D721Med (cell line): ENCODE measurements at places on chromosomes 16 and 17.

DNA sequence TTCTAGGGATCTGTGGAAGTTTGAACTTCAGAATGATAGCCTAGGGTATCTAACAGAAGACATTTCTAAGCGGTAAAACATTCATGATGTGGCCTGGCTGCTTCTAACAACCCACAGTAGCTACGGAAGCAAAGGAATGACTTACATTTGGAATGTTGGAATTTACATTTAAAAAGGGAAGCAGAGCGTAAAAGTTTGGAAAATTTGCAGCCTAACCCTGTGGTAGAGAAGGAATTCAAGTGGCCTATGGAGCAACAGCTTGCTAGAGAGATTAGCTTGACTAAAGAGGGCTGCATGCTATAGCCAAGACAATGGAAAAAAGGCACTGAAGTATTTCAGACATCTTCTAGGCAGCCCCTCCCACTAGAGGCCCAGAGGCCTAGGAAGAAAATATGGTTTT lies 50.1 kb downstream of the HNF1B start:
- DNase-seq: no peak

- DNase-seq: no peak
Observed at GRCh38 chr17:8447799-8448198, 12.1 kb downstream of the NDEL1 start.

- DNase-seq: no peak
Observed at GRCh38 chr17:50977487-50978159, 111.5 kb upstream of the TOB1 start.

DNA sequence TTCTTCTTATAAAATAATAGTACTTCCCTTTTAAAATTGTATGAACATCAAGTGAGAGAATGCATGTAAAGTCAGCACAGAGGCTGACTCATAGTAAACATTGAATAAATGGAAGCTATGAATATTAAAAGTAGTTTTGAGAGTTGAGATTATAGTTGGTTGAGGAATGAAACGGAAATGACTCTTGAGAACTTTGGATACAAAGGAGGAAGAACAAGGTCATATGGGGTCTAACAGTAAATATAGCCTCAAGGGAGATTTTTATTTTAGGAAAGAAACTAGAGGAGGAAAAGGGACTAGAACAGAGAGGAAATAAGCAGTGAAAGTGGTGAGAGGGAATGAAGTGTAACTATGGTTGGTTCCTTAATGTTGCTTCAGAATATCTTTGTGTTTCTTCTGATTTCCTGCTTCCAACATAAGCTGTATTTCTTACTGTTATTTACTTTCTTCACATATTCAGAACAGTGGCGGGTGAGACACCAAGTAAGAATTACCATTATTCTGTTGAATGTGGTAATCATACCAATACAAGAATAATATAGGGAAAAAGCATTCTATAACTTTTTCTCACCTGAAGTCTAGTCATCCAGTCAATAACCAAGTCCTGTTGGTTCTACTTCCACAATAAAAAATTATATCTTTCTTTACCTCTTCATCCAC lies 165.1 kb downstream of the CHD9 start:
- no peak for DNase-seq
